ENCODE measurements at places on chromosomes 2 and 18.

DNA sequence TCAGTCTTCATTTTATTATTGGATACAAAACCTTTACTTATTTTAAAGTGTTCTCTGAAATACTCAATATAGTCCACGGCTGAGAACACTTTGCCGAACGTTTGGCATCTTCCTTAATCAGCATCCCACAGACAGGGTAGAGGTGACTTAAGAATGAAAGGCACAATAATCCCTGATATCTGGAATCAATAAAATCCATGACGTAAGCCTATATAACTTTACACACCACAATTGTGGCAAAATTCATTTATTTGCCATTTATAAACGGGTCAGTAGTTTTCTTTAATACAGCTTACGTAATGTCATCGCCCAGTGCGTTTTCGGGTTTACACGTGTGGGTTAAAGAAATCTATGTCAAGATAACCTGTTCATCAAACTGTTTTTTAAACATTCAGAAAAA is 1.3 kb downstream of the MGAT4A start:
- DNase-seq = no peak

DNA sequence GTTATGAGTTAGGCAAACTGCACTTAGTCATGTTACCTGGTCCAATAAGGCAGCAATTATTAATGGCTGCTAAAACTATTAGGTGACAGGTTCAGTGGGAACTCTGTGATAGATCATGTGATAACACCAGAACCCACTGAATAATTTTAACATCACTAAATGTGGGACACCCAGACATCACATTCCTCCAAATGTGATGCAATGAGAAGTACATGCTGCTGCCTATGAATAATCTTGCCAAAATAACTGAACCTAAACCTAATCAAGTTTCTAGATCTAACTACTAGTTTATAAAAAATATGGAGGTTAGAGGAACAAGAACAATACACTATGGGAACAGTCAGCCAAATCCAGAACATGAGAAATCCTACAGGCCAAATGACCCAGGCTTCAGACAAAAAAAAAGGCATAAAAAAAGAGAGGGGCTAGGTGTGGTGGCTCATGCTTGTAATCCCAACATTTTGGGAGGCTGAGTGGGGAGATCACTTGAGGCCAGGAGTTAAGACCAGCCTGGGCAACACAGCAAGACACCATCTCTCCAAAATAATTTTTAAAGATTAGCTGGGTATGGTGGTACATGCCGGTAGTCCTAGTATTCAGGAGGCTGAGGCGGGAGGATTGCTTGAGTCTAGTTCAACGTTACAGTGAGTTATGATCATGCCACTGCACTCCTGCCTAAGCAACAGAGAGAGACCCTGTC is 7.0 kb upstream of the ACTR2 start:
- DNase-seq = no peak

DNA sequence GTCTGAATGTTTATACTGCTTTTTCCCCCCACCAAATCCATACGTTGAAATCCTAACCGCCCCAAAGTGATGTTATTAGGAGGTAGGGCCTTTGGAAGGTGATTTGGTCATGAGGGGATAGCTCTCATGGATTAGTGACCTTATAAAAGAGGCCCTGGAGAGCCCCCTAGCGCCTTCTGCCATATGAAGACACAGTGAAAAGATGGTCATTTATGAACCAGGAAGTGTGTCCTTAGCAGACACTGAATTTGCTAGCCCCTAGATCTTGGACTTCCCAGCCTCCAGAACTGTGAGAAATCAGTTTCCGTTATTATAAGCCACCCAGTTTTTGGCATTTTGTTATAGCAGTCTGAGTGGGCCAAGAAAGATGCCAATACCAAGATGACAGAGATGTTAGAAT is 7.2 kb upstream of the TSN start:
- no peak for DNase-seq

GRCh38 chr2:191064590-191064989 is 50.6 kb upstream of the STAT1 start:
- DNase-seq = no peak

GRCh38 chr2:54310961-54311360 is 54.9 kb upstream of the TSPYL6 start:
- no peak for DNase-seq

- no peak for DNase-seq
Measured at GRCh38 chr2:31151501-31151900, 13.3 kb upstream of the GALNT14 start.

GRCh38 chr2:128269990-128270671 is 48.5 kb downstream of the HS6ST1 start:
- DNase-seq = no peak

- DNase-seq = no peak
Measured at GRCh38 chr2:128270672-128271596, 47.7 kb downstream of the HS6ST1 start.

- DNase-seq = no peak
Measured at GRCh38 chr2:237261327-237261726, 152.6 kb downstream of the COL6A3 start.

DNA sequence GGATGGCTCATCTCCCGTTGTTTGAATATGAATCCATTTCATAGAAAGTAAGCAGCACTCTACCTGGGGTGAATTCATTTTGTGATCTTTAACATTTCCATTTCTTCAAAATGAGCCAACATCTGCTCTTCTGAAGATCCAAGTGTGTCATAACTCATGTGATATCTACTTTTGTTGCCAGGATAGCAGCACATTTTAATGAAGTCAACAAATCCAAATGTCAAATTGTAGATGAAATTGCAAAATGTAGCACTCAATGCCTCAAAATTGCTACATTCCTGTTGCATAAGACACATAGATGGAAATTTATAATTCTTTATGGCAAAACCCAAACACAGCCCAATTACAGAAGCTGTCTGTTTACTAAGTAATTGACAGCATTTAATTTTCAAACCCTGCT is 360.7 kb downstream of the TMX3 start:
- DNase-seq = no peak

- DNase-seq = no peak
Measured at GRCh38 chr2:113677330-113677729, 50.3 kb downstream of the RABL2A start.

GRCh38 chr2:58967736-58968135 is 726.6 kb upstream of the FANCL start:
- DNase-seq = no peak

DNA sequence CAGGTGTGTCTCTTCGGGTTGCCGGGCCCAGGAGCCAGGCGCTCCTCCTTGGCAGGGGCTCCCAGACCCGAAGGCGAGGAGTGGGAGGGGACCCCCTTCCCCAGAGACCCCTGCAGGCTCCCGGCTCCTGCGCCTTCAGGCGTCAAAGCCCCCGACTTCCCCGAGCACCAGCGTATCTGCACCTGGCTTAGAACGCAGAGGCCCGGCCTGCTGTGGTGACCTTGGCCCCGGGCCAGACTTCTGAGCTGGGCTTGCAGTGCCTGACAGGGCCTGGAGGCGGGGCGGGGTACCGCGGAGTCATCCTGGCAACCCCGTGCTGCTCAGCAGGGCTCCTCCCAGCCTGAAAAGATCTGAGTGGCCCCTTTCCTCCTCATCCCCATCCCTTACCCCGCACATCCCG is 27.0 kb downstream of the SKA1 start:
- DNase-seq = no peak

GRCh38 chr2:121998751-121999150 is 243.3 kb downstream of the TSN start:
- DNase-seq = no peak

- no peak for DNase-seq
Measured at GRCh38 chr2:47803363-47803762, 20.4 kb downstream of the MSH6 start.

DNA sequence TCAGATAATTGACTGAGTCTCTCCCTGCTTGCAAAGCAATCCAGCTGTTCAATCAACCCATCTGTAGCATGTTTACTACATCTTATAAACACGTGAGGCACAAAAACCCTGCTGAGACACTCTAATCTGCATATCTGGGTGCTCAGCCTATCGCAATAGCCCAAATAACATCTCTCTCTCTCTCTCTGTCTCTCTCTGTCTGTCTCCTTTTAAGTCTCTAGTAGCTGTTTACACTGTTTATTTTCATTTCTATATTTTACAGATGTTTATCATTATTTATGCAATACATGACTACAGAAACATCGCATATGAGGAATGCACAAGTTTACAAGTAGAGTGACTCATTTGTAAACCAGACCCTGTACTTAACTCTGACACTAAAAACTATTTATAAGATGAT is 422.1 kb upstream of the DSEL start:
- DNase-seq = peak; percentile 63

DNA sequence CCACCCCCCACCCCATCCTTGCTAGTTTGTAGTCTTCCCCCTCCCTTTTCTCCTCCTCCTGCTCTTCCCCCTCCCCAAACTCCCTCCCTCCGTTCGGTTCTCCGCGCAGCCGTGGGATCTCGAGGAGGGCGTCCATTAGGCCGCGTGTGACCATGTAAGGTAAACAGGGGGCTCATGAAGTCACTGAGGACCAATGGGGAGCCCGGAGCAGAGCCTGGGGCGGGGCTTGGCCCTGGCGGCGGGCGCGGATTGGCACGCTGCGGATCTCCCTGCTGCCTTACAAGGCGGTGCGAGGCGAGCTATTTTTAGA is 246 bp upstream of the KLF7 start:
- peak; percentile 100 for DNase-seq

- no peak for DNase-seq
Measured at GRCh38 chr2:44545005-44545404, 183.3 kb downstream of the CAMKMT start.

DNA sequence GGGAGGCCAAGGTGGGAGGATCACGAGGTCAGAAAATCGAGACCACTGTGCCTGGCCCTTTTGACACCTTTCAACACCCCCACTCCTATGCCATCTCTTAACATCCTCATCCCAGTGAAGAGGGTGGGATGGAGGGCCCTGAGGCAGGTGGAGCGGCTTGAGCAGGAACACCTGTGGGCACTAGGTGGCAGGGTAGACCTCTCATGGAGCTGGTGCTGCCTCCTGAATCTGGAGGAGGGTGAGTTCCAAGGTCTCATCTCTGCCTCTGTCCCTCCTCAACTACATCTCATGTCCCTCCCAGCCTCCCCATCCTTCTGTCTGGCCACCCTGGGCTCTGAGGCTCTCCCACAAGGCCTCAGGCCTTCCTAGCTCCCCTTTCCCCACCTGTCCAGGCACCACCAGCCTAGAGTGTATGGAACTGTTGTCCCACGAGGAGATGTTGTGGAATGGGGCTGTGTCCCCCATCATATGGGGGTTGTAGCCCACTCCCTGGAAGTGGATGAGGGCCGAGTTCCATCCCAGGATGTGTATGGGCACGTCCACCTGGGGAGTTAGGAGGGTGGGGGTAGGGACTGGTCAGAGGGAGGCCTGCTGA is 17.0 kb upstream of the CRYBA2 start:
- no peak for DNase-seq

- no peak for DNase-seq
Measured at GRCh38 chr2:102116630-102117471, 25.7 kb upstream of the IL1R1 start.

DNA sequence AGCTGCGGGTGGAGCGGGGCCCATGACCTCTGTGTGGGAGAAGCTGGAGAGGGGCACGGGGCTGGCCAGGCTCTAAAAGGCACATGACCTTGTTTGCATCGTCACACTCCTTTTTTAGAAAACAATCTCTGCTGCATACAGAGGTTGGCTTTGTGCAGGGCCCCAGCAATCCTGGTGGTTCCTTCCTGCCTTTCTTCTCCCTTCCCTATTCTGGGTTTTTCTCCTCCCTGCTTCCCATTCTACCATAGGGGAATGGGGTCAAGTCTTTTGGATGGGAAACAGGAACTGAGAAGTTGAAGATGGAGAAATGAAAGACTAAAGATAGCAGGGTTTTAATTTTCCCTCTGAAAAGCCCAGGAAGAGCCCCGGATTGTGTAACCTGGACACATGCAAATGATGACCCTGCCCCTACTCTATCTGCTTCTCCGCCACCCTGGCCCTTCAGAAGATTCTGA is 53.9 kb downstream of the ASAP2 start:
- no peak for DNase-seq

GRCh38 chr2:144493027-144493809 is 26.7 kb downstream of the ZEB2 start:
- no peak for DNase-seq

DNA sequence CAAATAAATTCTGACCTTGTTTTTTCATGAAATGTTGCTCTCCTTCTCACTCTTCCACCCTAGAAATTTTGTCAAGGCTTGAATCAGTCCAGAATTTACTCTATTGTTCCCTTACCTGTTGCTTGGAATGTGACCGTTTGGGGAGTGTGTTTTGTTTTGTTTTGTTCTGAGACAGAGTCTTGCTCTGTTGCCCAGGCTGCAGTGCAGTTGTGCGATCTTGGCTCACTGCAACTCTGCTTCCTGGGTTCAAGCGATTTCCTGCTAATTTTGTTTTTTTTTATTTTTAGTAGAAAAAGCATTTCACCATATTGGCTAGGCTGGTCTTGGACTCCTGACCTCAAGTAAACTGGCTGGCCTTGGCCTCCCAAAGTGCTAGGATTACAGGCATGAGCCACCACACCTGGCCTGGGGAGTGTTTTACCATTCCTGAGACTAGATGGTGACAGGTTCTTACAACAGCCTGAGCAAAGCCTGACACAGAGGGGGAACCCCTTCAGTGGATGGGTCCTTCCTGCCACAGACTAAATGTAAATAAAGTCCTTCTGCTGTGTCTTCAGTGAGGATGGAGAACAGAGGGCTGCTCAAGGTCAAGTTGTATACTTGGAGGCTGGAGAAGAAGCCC is 52.0 kb downstream of the HAUS1 start:
- no peak for DNase-seq

- peak; percentile 26 for DNase-seq
Measured at GRCh38 chr2:215685238-215685990, 249.5 kb upstream of the FN1 start.

Data from BJ (cell line).